Activated naive CD8-positive, alpha-beta T cell treated with anti-CD3 and anti-CD28 coated beads, Interleukin-2, amount 10 ng/mL, durations not matched to agents 7 days and 5 days (primary cell): ENCODE measurements at places on chromosomes 1 and 21. TPM values are rescaled to one million over a fixed set of nuclear protein-coding genes. Genes with fewer than 3 reads are reported as not detected.

DNA sequence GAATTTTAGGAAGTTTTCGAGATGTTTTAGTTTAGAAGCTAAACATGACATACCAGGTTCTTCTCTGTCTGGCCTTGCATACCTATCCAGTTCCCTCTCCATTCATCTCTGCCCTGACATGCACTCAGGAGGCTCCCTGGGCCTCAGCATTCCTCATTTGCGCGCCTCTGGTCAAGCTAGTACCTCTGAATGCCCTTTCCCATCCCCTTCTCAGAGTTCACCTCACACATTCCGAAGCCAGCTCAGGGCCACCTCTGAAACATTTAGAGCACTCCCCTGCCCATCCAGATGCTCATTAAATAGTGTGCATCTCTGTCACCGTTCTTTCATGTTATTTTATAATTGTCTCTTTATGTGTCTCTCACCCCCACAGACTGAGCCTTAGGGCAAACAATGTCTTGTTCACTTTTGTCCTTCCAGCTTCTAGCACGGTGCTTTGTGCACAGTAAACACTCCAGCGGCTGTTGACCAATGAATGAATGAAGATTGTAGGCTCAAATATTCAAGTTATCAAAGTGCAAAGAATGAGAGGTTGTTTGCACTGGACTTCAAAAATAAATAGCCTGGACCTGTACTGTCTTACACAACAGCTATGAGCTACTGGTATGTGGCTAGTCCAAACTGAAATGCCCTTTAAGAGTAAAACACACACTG lies 1.2 kb upstream of the DHCR24 start:
- no peak for DNase-seq

TMEM53 gene
- total RNA-seq: 4.7 TPM

DNA sequence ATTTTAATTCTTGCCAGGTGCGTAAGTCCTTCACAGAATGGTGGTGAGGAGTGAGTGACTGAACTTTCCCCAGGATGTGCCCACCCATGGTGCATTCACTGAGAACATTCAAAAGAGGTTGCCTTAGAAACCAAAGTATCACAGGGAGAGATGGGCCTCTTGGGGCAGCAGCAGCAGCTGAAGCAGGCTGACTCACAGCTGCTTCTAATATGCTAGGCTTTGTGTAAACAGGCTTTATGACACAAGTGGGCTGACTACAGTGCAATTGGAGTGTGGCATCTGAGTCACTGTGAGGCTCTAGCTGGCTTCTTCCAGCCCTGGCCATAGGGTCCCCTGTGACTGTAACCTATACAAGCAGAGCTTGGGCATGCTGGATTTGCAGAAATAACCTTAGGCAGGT lies 12.6 kb downstream of the PIGP start:
- DNase-seq: no peak

DNA sequence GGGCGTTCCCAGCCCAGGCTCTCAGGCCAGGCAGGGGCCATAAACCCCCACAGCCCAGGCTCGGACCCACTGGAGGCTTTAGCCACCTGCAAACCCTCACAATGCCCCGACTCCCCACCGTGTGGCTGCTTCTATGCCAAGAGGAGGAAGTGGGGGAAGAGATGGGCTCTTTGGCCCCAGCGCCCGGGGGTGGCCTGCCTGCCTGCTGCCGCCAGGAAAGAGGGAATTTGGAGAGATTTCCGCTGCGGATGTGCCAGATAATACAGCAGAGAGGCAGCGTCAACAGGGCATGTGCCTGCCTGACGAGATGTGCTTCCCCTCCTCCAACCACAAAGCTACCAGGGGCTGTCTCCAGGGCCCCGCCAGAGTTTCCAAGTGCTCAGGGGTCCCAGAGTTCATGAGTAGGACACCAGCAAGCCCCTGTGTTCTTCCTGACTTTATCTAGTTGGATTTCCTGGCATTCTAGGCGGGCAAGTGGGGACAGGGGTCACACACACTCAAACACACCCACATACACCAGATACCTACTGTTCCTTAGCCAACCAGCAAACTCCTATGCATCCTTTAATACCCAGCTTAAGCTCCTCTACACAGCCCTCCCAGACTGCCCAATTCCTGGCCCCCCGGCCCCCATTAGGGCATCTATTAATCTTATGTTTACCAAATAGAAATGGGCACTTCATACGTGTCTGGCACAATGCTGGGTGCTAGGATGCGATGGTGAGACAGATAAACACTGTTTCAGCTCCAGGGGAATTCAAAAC lies 14.1 kb downstream of the EPHA2 start:
- no peak for DNase-seq

DNA sequence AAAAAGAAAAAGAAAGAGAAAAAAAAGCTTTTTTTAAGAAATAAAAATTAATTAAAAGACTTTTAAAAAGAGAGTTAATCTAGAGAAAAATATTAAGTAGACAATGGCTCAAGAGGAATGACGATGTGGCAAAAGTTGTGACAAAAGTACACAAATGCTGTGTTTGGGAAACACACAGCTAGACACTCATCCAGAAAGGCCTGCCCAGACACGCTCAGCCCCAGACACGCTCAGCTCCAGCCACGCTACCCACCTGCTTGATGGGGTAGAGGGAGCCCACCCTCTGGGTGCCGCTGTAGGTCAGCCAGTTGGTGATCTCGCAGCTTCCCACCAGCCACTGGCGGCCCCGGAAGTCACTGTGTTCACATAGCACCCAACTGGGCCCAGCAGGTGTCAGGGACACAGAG lies 10.2 kb downstream of the CD52 start:
- DNase-seq: no peak

GRCh38 chr21:32803651-32804050 lies 32.1 kb upstream of the PAXBP1 start:
- DNase-seq: no peak

- DNase-seq: no peak
Measured at GRCh38 chr1:39047374-39048229, 21.5 kb downstream of the NDUFS5 start.

DNA sequence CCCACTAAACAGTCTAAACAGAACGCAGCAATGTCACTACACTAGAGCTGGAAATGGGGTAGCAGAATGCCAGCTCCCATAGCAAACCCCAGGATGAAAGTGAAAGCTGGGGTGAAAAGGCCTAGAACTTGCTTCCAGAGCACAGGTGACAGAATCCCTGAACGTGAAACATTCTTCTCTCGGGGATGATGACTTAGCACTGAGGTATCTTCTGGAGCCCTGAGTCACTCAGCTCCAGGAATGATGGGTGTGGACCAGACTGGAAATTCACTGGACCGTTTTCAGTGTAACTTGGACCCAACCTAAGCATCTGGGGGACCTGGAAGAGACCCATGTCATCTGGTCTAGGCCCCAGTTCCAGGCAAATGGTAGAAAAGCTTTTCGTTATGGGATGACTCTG lies 108.9 kb downstream of the CDC7 start:
- no peak for DNase-seq

CNR2 gene
- total RNA-seq: 2.0 TPM

GRCh38 chr21:29248124-29248523 lies 50.6 kb upstream of the BACH1 start:
- no peak for DNase-seq

MYBPH gene
- not detected for total RNA-seq

GRCh38 chr1:199678771-199679170 lies 348.7 kb upstream of the NR5A2 start:
- no peak for DNase-seq

SMCP gene
- not detected for total RNA-seq

GRCh38 chr1:246836209-246836966 lies 95.4 kb downstream of the AHCTF1 start:
- no peak for DNase-seq

DNA sequence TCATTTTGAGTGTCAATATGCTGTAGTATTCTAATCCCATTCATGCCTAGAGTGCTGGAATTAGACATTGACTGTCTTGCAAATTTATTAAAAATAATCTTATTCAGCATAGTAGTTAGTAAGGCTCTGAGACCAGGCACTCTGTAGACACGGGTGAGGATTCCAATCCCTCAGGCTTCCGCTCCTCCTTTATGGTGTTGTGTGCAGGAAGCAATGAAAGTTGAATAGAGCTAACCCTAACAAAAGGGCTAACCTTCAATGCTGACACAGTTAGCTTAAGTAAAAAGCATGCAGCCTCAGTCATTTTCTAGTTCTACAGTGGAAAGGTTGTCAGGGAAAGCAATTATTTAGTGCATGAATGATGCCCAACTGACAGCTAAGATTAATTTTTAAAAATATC lies 199.6 kb upstream of the SGIP1 start:
- DNase-seq: no peak

- no peak for DNase-seq
Measured at GRCh38 chr1:232127190-232127589, 500.6 kb downstream of the DISC1 start.

SERPINC1 gene
- not detected for total RNA-seq

GRCh38 chr1:184021728-184022127 lies 15.8 kb downstream of the COLGALT2 start:
- DNase-seq: no peak

TGFB2 gene
- not detected for total RNA-seq

GRCh38 chr1:62687421-62687902 lies 724 bp downstream of the DOCK7 start:
- peak; percentile 42 for DNase-seq

DNA sequence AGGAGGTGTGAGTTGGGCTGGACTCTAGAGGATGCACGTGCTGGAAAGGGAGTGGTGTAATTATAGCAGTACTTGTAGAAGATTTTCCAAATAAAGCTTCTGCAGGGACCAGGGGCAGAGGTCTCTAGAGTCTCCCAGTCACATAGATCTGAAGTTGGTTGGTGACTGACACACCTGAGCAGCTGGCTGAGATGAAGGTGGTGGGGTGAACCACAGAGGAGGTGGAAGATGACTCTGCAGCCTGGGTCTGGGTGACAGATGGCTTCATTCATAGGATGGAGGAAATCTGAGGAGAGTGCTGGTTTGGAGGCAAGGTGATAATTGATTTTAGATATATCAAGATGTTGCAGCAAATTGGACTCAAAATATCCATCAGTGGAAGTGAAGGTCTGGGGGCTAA lies 178.9 kb upstream of the IVNS1ABP start:
- DNase-seq: no peak

DNA sequence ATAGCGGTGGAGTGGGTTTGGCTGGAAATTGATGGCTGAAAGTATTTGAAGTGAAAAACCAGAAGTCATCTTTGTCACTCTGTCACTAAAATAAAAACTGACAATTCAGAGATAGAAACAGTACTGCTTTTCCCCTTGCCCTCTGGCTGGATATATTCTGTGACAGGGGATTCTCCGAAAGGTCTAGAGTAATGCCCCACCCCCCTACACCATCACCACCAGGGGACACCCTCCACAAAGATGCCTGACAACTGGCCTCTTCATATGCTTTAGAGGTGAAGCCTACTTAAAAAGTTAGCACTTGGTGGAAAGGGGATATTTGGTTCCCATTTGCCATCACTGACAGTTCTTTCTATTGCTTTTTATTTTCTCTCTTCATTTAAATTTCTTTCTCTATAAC lies 73.5 kb downstream of the SGIP1 start:
- no peak for DNase-seq

- DNase-seq: no peak
Measured at GRCh38 chr1:34690269-34690668, 64.6 kb upstream of the GJB5 start.

DNA sequence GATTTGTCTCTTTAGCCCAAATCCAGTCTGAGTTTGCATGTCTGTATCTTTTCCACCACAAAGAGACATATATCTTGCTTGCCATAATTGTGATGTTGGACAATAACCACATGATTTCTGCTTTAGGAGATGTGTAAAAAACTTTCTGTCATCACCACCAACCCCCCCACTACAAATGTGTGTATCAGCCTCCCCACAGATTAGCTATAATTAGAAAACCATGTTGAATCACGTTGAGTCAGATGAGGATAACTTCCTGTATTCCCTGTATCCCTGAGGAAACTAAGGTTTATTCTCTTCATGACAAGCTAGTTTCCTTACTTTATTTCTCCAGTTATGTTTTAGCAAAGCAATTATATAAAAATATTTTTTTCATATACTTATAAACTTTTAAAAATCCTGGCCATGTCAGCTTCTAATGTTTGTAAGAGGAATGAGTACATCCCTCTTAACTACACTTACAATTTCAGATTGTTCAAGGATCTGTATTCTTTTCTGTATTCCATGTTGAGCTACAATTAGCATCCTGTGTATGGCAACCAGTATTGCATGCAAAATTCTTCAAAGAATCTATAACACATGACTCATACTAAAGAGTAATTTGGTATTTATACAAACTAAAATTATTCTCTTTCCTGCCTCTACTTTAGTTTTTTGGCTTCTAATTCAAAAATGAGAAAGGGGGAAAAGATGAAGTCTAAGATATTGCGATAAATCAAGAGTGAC lies 143.0 kb downstream of the FMN2 start:
- no peak for DNase-seq

DNA sequence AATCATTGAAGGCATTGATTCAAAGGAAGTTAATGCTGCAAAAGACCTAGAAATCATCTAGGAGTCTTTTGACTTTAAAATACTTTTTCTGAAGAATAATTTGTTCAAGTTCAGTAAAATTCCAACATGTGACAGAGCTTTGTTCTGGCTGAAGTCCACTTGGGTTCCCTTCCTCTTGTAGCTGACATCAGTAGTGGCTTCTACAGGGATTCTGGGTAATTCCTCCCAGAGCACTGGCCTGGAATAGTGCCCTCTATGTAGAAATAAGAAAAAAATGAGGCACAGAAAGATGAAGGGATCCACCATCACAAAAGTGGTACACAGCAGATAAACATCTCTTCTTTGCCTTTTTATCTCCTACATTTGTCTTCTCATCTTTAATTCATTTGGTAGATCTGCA lies 548.1 kb downstream of the LTN1 start:
- no peak for DNase-seq

- no peak for DNase-seq
Measured at GRCh38 chr21:37507716-37508115, 141.1 kb downstream of the DYRK1A start.

DNA sequence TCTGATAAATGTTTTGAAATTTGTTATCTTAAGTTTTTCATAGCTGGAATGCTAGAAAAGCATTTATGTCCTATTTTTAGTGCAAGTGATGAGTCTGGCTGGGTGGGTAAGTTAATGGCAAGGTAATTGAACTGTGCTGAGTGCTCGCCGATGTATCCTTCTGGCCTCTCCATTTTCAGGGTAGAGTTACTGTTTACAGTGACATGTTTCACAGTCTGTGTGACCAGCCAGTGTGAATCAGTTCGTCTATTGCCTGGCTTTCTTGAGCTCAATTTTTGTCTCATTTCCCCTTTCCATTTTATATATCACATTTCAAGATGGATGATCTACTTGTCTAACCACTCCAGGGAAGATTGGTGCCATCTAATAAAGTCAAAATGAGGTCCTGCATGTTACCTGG lies 44.1 kb downstream of the ITSN1 start:
- DNase-seq: no peak

ARHGAP30 gene
- 260 TPM for total RNA-seq

- DNase-seq: peak; percentile 79
Measured at GRCh38 chr1:110053552-110054428, 16.7 kb downstream of the ALX3 start.
